Cardiac ventricle fibroblast (primary cell): ENCODE measurements at places on chromosomes 16 and 17. TPM values are rescaled to one million over a fixed set of nuclear protein-coding genes. Genes with fewer than 3 reads are reported as not detected.

The OSGIN1 gene
- 10.2 and 10.7 TPM in 2 replicates for total RNA-seq

The RAD51C gene
- 27.8 and 31.0 TPM in 2 replicates for total RNA-seq

The ZNF469 gene
- 6.3 and 7.1 TPM in 2 replicates for total RNA-seq

The ZDHHC1 gene
- total RNA-seq, result 8.8 and 11.4 TPM in 2 replicates

The NR1D1 gene
- 2.7 and 4.1 TPM in 2 replicates for total RNA-seq

The RNPS1 gene
- 87.1 and 98.5 TPM in 2 replicates for total RNA-seq

The PLXDC1 gene
- total RNA-seq, result 8.8 and 15.4 TPM in 2 replicates

The CA4 gene
- total RNA-seq, result not detected in 2 replicates

The PRSS33 gene
- total RNA-seq, result not detected in 2 replicates

The SLC9A5 gene
- total RNA-seq, result 0.05 and 0.56 TPM in 2 replicates

The MSLN gene
- total RNA-seq, result not detected in 2 replicates

The IL21R gene
- total RNA-seq, result 0.05 and 0.25 TPM in 2 replicates

The TNFRSF17 gene
- not detected in 2 replicates for total RNA-seq

The SYCE1L gene
- total RNA-seq, result 4.5 TPM in 1 of 2 replicates, not detected in the other

The CHD3 gene
- 56.3 and 66.2 TPM in 2 replicates for total RNA-seq

The ABCA9 gene
- total RNA-seq, result 110 and 113 TPM in 2 replicates

The SOX8 gene
- 1.1 and 1.4 TPM in 2 replicates for total RNA-seq

The TBX6 gene
- total RNA-seq, result 0.37 TPM in 1 of 2 replicates, not detected in the other

The UBE2O gene
- 19.2 and 25.5 TPM in 2 replicates for total RNA-seq

The PEX12 gene
- total RNA-seq, result 7.6 TPM in 2 replicates

The IKZF3 gene
- total RNA-seq, result not detected in 2 replicates

The SPATA22 gene
- total RNA-seq, result 0.56 TPM in 1 of 2 replicates, not detected in the other

The DDX52 gene
- 9.9 and 10.1 TPM in 2 replicates for total RNA-seq

The TBC1D3D gene
- total RNA-seq, result not detected in 2 replicates

The C17orf50 gene
- not detected in 2 replicates for total RNA-seq

The DCAF7 gene
- total RNA-seq, result 23.2 and 24.5 TPM in 2 replicates

The BCAR1 gene
- total RNA-seq, result 42.5 and 46.4 TPM in 2 replicates

The TIMP2 gene
- total RNA-seq, result 392 and 404 TPM in 2 replicates

The HCRT gene
- total RNA-seq, result not detected in 2 replicates

The FAM171A2 gene
- total RNA-seq, result 2.6 and 6.6 TPM in 2 replicates

The GINS2 gene
- 0.31 and 0.64 TPM in 2 replicates for total RNA-seq

The EPX gene
- not detected in 2 replicates for total RNA-seq

The CTRL gene
- 0.62 TPM in 1 of 2 replicates, not detected in the other for total RNA-seq

The LLGL2 gene
- not detected in 2 replicates for total RNA-seq

The EVI2B gene
- total RNA-seq, result 2.9 and 3.2 TPM in 2 replicates

The C16orf46 gene
- 0.87 and 2.1 TPM in 2 replicates for total RNA-seq

The MRC2 gene
- 355 and 361 TPM in 2 replicates for total RNA-seq

The OR4D1 gene
- not detected in 2 replicates for total RNA-seq

The CSH1 gene
- not detected in 2 replicates for total RNA-seq

The OTOA gene
- 0.64 TPM in 1 of 2 replicates, not detected in the other for total RNA-seq
